ENCODE measurements at places on chromosomes 6 and 20. TPM values are rescaled to one million over a fixed set of nuclear protein-coding genes. Genes with fewer than 3 reads are reported as not detected.

The PRDM13 gene
- total RNA-seq = not detected

The DSE gene
- total RNA-seq = 75.1 TPM

The QRSL1 gene
- total RNA-seq = 13.5 TPM

The ENPP3 gene
- total RNA-seq = not detected

The NELFCD gene
- 82.1 TPM for total RNA-seq

The MEP1A gene
- not detected for total RNA-seq

The RSPO4 gene
- total RNA-seq = not detected

DNA sequence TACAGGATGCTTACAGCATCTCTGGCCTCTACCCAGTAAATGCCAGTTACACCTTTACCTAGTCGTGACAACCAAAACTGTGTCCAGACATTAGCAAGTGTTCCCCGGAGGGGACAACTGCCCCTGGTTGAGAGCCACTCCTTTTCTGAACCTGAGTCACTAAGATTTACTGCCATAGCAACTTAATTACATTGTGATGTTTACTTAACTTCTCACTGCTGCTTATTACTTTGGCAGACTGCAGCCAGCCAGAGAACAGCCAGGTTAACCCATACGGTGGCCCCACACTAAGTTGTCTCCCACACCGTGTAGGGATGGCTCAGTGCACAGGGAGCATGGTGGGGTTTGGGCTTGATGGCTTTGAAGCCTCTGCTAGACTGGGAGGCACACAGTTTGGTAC, 204.7 kb upstream of the SULF2 start:
- no peak overlapping the region for H3K4me3 ChIP-seq
- no peak for DNase-seq
- H3K27ac ChIP-seq = no peak overlapping the region
- no peaks in the 10 kb centered on the region for H3K36me3 ChIP-seq

GRCh38 chr20:13778827-13779226, 5.9 kb downstream of the ESF1 start:
- no peaks in the 10 kb centered on the region for H3K27me3 ChIP-seq
- DNase-seq = no peak
- peaks cover 5% of the 10 kb centered on the region for H3K36me3 ChIP-seq
- peak overlapping the region; percentile 41 for H3K4me3 ChIP-seq

DNA sequence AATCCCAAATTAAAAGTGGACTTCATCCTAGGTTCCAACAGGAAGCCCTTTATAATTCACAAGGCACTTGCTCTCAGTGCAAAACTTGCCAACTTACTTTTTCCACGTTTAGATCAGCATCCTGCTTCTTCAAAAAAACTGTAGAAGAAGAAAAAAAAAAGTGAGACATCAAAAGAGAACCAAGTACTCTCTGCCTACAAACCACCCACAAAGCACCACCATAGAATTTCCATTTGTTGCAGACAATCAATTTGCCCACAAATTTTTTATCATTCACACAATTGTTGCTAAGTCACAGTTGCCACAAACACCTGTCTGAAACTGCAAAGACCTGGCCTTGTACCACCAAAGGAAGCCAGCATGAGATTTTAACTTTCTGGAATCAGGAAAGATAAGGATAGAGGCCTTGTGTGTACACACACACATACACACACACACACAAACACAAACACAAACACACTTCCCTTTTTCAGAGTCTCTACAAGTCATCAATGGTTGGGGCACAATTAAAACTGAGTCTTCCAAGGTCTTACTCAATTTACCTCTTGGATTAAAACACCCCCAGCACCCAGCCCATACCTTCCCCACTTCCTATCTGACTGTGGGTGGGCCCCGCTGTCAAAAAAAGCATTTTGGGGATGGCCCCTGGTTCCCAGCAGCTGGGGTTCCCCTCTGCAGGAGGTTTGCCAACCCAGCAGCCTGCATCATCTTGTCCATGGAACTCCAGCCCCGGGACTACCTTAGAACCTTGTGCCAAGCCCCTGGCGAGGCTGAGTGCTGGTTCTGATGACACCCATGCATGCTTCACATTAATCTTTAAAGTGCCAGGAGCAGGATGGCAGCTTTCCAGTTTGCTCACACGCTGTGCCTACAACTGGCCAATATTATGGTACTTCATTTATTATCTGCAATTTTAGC, 26.5 kb downstream of the FYN start:
- DNase-seq = no peak
- peaks cover 3% of the 10 kb centered on the region for H3K36me3 ChIP-seq
- peak overlapping the region; percentile 72 for H3K27ac ChIP-seq
- H3K27me3 ChIP-seq = no peaks in the 10 kb centered on the region

DNA sequence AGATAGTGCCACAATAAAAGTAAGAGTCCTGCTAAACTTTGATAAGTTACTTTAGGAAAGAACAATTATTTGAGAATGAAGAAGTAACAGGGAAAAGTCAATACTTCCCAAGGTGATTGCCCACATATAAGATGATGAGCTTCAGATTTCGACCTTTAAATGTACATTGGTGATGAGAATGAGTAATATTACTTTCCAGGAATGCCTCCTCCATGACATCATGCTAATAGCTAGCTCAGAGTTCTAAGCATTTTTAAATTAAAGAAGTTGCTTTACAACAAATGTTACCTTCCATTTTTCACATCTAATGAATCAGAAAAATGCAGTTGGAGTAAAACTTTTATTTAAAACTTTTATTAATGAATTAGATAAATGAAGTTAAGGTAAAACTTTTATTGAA, 22.5 kb upstream of the OPN5 start:
- H3K4me3 ChIP-seq = no peak overlapping the region
- DNase-seq = no peak
- H3K36me3 ChIP-seq = no peaks in the 10 kb centered on the region
- H3K27ac ChIP-seq = no peak overlapping the region
- H3K4me1 ChIP-seq = no peaks in the 10 kb centered on the region

DNA sequence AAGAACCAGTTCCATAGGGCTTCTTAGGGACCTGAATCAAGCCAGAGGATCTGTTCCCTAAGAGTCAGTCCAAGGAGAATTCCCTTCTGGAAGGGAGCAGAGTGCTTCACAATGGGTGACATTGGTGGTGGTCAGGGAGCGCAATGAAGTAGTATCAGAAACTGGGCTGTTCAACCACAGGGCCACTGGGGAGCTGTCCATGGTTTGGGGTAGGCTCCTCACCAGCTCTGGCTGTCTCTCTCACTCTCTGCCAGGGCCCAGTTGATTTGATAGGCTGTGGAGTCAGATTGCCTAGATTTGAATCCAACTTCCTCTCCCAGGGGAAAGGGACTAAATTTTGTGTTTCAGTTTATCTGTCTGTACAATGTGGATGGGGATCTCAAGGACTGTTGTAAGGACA, 36.7 kb upstream of the CHD6 start:
- no peaks in the 10 kb centered on the region for H3K27me3 ChIP-seq
- H3K4me1 ChIP-seq = no peaks in the 10 kb centered on the region
- no peak overlapping the region for H3K4me3 ChIP-seq
- H3K36me3 ChIP-seq = no peaks in the 10 kb centered on the region
- H3K27ac ChIP-seq = no peak overlapping the region

GRCh38 chr6:112786801-112787200, 439.7 kb downstream of the RFPL4B start:
- no peak for DNase-seq
- H3K27ac ChIP-seq = no peak overlapping the region
- no peak overlapping the region for H3K4me3 ChIP-seq
- H3K36me3 ChIP-seq = no peaks in the 10 kb centered on the region

- H3K36me3 ChIP-seq = no peaks in the 10 kb centered on the region
- no peak for DNase-seq
- peaks cover 16% of the 10 kb centered on the region for H3K4me1 ChIP-seq
- H3K27me3 ChIP-seq = no peaks in the 10 kb centered on the region
- H3K4me3 ChIP-seq = no peak overlapping the region
Measured at GRCh38 chr6:130118236-130118635, 99.9 kb downstream of the L3MBTL3 start.

DNA sequence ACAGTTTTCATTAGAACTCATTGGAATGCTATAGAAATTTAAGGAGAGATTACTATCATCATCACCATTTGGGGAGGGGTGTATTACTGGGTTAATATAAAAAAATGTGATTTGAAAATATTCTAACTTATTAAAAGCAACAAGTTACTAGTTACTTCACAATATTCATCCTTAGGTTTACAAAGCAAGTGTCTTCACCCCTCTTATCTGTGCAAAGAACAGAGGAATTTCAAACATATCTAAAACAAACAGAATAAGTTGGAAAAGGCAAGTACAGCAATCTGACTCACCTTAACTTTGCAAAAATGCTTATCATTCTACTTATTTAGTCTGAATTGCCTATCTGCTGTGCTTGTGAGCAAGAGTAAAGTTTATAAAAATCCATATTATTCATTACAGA, 32.9 kb downstream of the DCBLD1 start:
- no peak overlapping the region for H3K27ac ChIP-seq
- H3K4me3 ChIP-seq = no peak overlapping the region
- no peak for DNase-seq
- no peaks in the 10 kb centered on the region for H3K36me3 ChIP-seq
- H3K4me1 ChIP-seq = no peaks in the 10 kb centered on the region

GRCh38 chr6:18211338-18211737, 53.0 kb downstream of the DEK start:
- no peaks in the 10 kb centered on the region for H3K27me3 ChIP-seq
- DNase-seq = peak; percentile 91
- no peaks in the 10 kb centered on the region for H3K36me3 ChIP-seq
- no peak overlapping the region for H3K4me3 ChIP-seq
- H3K4me1 ChIP-seq = peaks cover 53% of the 10 kb centered on the region

DNA sequence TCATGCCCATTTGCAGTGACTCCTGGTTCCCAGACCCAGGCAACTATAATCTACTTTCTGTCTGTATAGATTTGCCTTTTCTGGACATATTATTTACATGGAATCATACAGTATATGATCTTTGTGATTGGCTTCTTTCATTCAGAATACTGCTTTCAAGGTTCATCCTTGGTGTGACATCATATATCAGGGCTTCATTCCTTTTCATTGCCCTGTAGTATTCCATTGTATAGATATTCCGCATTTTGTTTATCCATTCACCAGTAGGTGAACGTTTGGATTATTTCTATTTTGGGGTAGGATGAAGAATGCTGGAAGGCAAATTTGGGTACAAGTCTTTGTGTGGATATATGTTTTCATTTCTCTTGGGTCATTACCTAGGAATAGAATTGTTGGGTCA, 36.1 kb downstream of the PPP1R16B start:
- H3K27me3 ChIP-seq = no peaks in the 10 kb centered on the region
- H3K4me1 ChIP-seq = peaks cover 63% of the 10 kb centered on the region
- DNase-seq = no peak

GRCh38 chr6:121835662-121836061, 400.2 kb downstream of the GJA1 start:
- no peaks in the 10 kb centered on the region for H3K27me3 ChIP-seq
- no peak overlapping the region for H3K27ac ChIP-seq
- no peak overlapping the region for H3K4me3 ChIP-seq
- no peaks in the 10 kb centered on the region for H3K36me3 ChIP-seq
- H3K4me1 ChIP-seq = no peaks in the 10 kb centered on the region

Measured in GM12878 (cell line).